ENCODE measurements at places on chromosomes 1 and 21.
A peak's percentile ranks its signal among the peaks of the same experiment; 100 is the strongest.

GRCh38 chr1:187938092-187938491, 1109.3 kb downstream of the PLA2G4A start:
- H3K27me3 ChIP-seq, result no peaks in the 10 kb centered on the region
- H3K4me1 ChIP-seq, result no peaks in the 10 kb centered on the region
- no peak overlapping the region for H3K27ac ChIP-seq

- peak overlapping the region; percentile 87 for H3K27ac ChIP-seq
- peaks cover 31% of the 10 kb centered on the region for H3K36me3 ChIP-seq
- peak; percentile 94 for DNase-seq
- peaks cover 78% of the 10 kb centered on the region for H3K4me1 ChIP-seq
Measured at GRCh38 chr1:225813214-225813964, 3.5 kb downstream of the EPHX1 start.

GRCh38 chr21:14487490-14488432, 58.4 kb downstream of the SAMSN1 start:
- H3K27ac ChIP-seq, result no peak overlapping the region
- no peak overlapping the region for H3K4me3 ChIP-seq
- H3K4me1 ChIP-seq, result no peaks in the 10 kb centered on the region
- DNase-seq, result no peak
- no peaks in the 10 kb centered on the region for H3K36me3 ChIP-seq

DNA sequence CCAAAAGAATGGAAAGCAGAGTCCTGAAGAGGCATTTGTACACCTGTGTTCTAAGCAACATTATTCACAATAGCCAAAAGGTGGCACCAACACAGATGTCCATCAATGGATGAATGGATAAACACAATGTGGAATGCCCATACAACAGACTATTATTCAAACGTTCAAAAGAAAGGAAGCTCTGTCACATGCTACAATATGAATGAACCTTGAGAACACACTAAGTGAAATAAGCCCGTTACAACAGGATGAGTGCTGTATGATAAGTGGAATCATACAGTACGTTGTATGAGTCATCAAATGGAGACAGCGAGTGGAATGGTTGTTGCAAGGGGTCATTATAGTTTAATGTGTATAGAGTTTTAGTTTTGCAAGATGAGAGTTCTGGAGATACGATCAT, 80.1 kb downstream of the SH3BGR start:
- no peaks in the 10 kb centered on the region for H3K4me1 ChIP-seq
- no peak overlapping the region for H3K4me3 ChIP-seq
- DNase-seq, result no peak
- no peaks in the 10 kb centered on the region for H3K36me3 ChIP-seq
- peaks cover 17% of the 10 kb centered on the region for H3K27me3 ChIP-seq

DNA sequence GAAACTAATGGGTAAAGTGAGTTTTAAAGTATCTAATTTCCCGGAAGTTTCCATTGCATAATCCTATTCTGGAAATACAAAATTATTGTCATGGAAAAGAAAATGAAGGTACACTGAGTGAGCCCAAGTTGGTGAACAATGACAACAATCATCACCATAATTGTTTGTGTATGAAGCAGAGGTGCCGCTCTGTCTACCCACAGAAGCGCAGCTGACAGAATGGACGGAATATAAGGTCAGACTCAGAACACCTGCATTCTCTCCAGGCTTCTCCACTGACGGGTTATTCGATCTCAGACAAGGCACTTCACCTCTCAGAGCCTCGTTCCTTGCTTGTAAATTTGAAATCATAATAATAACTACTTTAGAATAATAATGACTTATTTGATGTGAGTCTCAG, 99.1 kb upstream of the NGF start:
- no peak overlapping the region for H3K4me3 ChIP-seq
- no peaks in the 10 kb centered on the region for H3K27me3 ChIP-seq
- H3K27ac ChIP-seq, result no peak overlapping the region
- H3K36me3 ChIP-seq, result no peaks in the 10 kb centered on the region

- H3K27ac ChIP-seq, result no peak overlapping the region
- H3K4me1 ChIP-seq, result no peaks in the 10 kb centered on the region
- no peaks in the 10 kb centered on the region for H3K36me3 ChIP-seq
- no peaks in the 10 kb centered on the region for H3K27me3 ChIP-seq
Measured at GRCh38 chr1:185598332-185598731, 135.9 kb upstream of the HMCN1 start.

DNA sequence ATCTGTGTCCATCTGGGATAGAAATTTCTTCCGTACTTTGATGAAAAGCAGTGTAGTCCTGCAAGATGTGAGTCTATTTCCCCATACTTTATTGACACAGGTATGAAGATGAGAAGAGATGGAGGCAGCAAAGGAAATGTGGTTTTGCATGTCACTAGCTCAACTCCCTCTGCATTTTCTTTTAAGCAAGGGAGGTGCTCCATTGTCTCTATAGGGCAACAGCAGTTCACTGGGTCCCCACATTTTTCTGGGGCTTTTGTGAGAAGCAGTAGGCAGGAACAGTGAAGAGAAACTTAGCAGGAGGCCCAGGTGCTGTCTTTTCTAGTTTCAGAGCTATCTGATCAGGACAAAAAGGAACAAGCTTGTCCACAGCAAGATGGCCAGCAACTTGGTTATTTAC, 37.1 kb downstream of the C21orf91 start:
- DNase-seq, result no peak
- no peak overlapping the region for H3K4me3 ChIP-seq
- H3K36me3 ChIP-seq, result peaks cover 6% of the 10 kb centered on the region
- no peaks in the 10 kb centered on the region for H3K27me3 ChIP-seq
- H3K4me1 ChIP-seq, result no peaks in the 10 kb centered on the region

- no peaks in the 10 kb centered on the region for H3K27me3 ChIP-seq
- H3K36me3 ChIP-seq, result no peaks in the 10 kb centered on the region
- peak overlapping the region; percentile 50 for H3K27ac ChIP-seq
Measured at GRCh38 chr1:145983206-145983675, 13.1 kb downstream of the TXNIP start.

DNA sequence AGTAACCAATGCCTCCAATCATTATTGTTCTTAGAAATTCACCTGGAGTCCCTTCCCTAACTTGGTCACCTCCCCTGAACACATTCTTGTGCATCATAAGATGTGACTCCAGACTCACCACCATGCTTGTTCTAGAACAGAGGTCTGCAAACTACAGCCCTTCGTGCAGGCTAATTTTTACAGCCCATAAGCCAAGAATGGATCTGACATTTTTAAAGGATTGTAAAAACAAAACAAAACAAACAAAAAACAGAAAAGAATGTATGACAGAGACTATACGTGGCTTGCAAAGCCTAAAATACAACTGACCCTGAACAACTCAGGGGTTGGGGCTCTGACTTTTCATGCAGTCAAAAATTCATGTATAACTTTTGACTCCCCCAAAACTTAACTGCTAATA, 6.2 kb upstream of the HIVEP3 start:
- H3K27ac ChIP-seq, result no peak overlapping the region
- peaks cover 28% of the 10 kb centered on the region for H3K4me1 ChIP-seq
- DNase-seq, result no peak
- no peaks in the 10 kb centered on the region for H3K27me3 ChIP-seq

DNA sequence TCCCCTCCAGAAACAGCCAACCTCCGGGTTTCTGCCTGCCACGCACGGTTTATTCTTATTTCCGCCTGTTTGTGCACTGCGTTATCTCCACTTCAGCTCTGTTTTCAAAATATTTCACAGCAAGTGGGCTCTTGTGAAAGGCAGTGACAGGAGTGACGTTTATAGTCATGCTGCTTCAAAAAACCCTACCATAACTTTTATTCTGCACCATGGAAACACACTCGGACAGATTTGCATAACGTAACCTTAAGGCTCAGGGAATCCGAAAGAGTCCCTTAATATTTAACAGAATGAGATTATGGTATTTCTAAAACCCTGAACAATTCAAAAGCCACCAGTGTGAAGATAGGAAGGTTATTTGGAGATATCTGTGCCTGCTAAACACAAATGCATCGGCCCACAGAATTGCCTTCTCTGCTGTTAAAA, 782 bp upstream of the SDE2 start:
- H3K4me1 ChIP-seq, result peaks cover 27% of the 10 kb centered on the region
- peak overlapping the region; percentile 50 for H3K4me3 ChIP-seq
- H3K36me3 ChIP-seq, result no peaks in the 10 kb centered on the region
- H3K27me3 ChIP-seq, result no peaks in the 10 kb centered on the region
- H3K27ac ChIP-seq, result peak overlapping the region; percentile 67

GRCh38 chr1:155064111-155064831, 731 bp downstream of the EFNA4 start:
- no peak overlapping the region for H3K27ac ChIP-seq
- no peaks in the 10 kb centered on the region for H3K36me3 ChIP-seq
- peak overlapping the region; percentile 74 for H3K4me3 ChIP-seq
- DNase-seq, result no peak
- H3K4me1 ChIP-seq, result peaks cover 10% of the 10 kb centered on the region

GRCh38 chr1:107010582-107010981, 45.9 kb upstream of the PRMT6 start:
- no peaks in the 10 kb centered on the region for H3K4me1 ChIP-seq
- H3K27ac ChIP-seq, result no peak overlapping the region
- H3K27me3 ChIP-seq, result no peaks in the 10 kb centered on the region
- H3K4me3 ChIP-seq, result no peak overlapping the region
- H3K36me3 ChIP-seq, result no peaks in the 10 kb centered on the region

DNA sequence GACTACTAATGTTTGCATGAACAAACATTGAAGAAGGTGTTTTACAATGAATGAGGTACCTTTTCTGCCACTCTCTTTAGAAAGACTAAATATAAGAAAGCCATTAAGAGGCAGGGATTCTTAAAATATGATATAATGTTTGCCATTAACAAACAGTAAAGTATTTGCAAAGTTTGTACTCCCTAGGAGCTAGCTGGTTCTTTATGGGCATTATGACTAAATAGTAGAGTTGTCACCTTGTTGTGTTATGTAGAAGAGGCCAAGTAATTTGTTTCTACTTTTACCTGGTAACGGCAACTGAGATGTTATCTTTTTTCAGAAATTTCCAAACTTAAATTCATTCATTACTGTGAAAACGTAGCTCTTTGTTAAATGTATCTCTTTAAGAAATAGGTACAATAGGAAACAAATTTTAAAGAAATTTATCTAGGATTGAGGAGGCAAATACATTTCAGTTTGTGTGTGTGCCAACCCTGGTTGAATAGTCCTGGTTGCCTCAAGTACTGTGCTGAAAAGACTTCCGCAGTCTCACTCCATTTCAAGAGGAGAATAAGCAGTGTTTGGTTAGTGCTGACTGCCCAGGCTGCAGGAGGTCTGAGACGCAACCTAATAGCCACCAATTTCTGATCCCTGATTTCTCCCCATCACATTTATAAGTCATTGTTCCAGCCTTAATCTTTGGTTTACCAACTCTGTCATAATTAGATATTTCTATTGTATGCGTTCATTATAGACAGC, 52.1 kb downstream of the WDR3 start:
- H3K4me1 ChIP-seq, result no peaks in the 10 kb centered on the region
- no peak overlapping the region for H3K4me3 ChIP-seq
- H3K36me3 ChIP-seq, result no peaks in the 10 kb centered on the region
- no peak overlapping the region for H3K27ac ChIP-seq

DNA sequence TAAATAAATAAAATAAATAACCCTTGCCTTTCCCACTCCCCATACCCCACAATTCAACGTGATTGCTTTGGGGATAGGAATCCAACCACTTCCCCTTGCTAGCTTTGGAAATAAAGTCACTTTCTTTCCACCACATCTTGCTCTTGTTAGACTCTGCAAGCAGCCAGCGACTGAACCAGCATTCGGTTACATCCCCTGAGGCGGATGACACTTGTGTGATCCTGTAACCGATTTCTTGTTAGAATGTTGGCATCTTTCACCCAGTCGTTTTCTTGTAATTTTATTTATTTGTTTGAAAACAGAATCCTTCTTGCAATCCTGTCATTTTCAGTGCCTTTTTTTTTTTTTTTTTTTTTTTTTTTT, 1.6 kb upstream of the IFNGR2 start:
- peaks cover 8% of the 10 kb centered on the region for H3K4me1 ChIP-seq
- H3K27me3 ChIP-seq, result no peaks in the 10 kb centered on the region
- no peak for DNase-seq
- H3K4me3 ChIP-seq, result no peak overlapping the region
- H3K36me3 ChIP-seq, result no peaks in the 10 kb centered on the region

DNA sequence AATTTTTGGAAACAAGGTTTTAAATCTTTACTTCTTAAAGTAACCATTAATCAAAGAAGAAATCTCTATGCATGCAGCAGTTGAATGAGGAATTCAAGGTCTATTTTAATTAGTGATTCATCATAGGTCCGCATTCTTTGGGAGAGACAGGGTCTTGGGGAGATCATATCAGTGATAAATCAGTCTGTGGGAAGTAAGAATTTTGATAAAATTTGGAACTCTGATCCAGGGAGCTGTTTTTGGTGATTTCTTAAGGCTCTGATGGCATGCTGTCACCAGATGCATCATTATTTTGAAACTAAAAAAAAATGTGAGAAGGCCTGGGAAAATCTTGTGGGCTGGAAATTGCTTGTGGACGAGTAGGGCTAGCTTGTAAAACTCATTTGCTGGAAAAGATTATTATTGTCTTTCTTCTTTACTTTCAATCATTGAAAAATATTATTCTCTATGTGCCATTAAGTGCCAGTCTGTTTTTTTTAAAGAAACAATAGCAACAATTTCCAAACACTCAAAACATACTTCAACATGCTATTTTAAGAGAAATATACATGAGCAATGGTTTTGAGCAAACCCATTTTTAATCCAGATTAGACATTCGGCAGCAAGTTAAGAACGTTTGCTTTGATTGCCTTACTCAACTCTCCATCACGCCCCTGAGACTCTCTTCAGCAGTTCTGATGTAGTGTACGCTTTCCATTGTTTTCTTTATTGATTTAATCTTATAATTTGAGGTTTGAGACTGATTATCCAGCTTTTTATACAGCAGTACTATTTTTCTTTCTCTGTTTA, 62.6 kb downstream of the ZBTB18 start:
- DNase-seq, result peak; percentile 58
- peaks cover 20% of the 10 kb centered on the region for H3K4me1 ChIP-seq
- no peaks in the 10 kb centered on the region for H3K36me3 ChIP-seq
- H3K27ac ChIP-seq, result 0 out of 2 replicates have a peak overlapping the region, but pooled peaks have one; percentile 1
- no peaks in the 10 kb centered on the region for H3K27me3 ChIP-seq

- no peaks in the 10 kb centered on the region for H3K36me3 ChIP-seq
- peaks cover 42% of the 10 kb centered on the region for H3K27me3 ChIP-seq
- no peak overlapping the region for H3K27ac ChIP-seq
Measured at GRCh38 chr1:50417507-50417906, 5.7 kb downstream of the DMRTA2 start.

- no peak overlapping the region for H3K4me3 ChIP-seq
- H3K27me3 ChIP-seq, result no peaks in the 10 kb centered on the region
- DNase-seq, result no peak
- no peaks in the 10 kb centered on the region for H3K4me1 ChIP-seq
- no peak overlapping the region for H3K27ac ChIP-seq
Measured at GRCh38 chr1:172960019-172960418, 90.7 kb downstream of the TNFSF18 start.

DNA sequence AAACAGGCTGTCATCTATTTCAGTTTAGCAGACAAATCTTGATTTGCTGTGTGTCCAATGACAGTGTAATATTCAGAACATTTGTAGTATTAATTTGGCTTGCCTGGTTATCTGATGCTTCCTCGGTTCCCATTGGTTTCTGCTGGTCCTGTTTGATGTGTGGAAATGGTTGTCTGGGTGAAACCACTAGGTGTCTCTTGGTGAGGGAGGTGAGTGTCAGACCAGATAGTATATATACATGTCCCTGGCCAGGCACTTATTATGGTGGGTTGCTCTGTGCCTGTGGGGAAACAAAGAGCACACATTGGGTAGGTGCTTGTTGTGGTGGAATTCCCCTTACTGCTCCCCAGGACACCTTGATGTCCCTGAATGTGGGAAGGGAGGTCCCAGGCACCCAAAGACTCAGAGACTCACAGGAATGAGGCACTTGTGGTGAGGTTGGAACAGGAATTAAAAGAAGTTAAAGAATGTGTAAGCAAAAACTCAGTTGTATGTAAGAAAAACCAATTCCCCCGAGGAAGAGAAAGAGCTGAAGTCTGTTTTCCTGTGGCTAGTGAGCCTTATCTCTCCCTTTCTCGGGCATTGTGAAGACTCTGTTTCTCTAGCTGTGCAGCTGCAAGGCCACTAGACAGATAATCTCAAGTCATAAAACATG, 1519.1 kb downstream of the BRINP3 start:
- H3K4me3 ChIP-seq, result no peak overlapping the region
- no peaks in the 10 kb centered on the region for H3K4me1 ChIP-seq
- H3K36me3 ChIP-seq, result no peaks in the 10 kb centered on the region
- no peak for DNase-seq
